Activated CD8-positive, alpha-beta memory T cell treated with anti-CD3 and anti-CD28 coated beads for 4 hours (primary cell): ENCODE measurements at places on chromosomes 3 and 15.

GRCh38 chr15:36106640-36107335 is 472.6 kb upstream of the CDIN1 start:
- DNase-seq: no peak

DNA sequence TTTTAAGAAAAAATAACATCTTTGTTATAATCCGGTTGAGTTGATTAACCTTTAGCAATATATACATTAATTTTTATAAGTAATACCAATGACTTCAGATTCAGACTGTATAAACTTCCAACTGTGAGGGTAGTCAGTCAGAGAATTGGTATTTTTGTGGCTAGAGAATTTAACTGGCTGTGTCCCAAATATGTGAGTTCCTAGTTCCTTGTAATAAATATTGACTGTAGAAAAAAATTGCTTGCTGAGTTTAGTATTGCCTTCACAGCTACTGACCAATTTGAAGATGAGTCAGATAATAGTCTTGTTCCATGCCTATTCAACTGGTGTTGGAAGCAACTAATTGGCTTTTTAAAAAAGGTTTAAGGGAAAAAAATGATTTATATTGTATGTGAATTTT is 210.8 kb downstream of the GAP43 start:
- no peak for DNase-seq

- no peak for DNase-seq
Observed at GRCh38 chr3:129047553-129047839, 13.1 kb upstream of the GP9 start.

DNA sequence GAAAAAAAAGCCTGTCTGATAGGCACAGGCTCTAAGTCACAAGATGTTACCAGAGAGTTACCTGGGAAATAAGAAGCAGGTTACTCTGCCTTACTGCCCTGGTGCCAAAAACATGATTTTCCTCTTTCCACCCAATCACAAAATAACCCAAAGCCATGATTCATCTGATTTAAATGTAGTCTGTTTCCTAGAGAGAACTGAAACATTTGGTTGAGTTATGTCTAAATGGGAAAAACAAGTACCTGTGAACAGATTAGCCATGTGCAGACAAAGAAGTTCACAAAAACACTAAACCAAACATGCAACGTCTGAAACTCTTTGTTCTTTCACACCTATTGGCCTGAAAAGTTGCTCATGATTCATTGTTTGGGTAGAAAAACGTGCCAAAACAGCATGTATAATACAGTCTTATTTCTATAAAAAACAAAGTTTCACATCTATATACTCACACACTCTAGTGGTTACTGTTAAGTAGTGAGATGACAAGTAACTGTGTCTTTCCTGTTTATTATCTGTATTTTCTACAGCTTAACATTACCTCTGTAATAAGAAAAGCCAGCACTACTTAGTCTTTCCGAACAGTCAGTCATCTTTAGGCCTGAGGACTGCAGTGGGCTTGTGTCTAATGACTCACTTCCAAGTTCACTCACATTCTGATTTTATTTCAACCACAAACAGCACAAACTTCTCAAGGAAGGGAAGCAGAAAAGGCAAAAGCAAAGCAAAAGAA is 30.2 kb downstream of the FAM174B start:
- no peak for DNase-seq

GRCh38 chr3:12258911-12259310 is 30.0 kb upstream of the PPARG start:
- no peak for DNase-seq

DNA sequence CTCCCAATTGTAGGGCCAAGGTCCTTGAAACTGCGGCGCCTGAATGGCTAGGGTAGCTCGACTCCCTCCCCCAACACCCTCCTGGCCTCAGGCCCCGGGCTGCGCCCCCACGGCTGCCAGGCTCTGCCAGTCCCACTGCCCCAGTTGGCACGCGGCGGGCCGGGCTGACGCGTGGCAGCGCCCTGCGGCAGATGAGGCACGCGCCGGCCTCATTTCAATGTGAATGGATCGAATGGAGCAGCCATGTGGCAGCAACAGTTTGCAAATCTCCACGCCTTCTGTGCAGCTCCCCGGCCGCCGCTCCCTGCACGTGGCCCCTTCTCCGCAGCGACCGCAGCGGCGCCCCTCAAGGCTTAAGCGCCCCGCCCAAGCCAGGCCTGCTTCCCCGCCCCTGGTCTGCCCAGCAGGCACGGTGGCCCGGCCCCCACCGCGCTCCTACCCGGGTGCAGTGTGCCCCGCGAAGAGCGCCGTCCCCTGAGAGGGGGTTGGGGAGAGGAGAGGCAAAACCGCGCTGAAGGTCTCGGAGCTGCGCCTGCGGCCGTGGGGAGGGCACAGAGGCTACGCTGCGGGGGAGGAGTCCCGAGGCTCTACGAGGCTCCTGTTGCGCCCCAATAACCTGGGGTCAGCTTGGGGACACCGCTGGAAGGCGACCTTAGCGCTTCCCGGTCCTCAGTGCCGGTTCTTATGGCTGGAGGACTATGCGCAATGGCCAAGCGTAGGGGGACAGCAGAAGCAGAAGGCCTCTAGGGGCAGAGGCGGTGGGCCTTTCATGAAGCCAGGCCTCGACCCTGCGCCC is 3.1 kb upstream of the DLL4 start:
- DNase-seq: no peak

- DNase-seq: no peak
Observed at GRCh38 chr3:129161860-129162271, 1.0 kb upstream of the ISY1 start.
